ENCODE measurements at places on chromosomes 6 and 20. TPM values are rescaled to one million over a fixed set of nuclear protein-coding genes. Genes with fewer than 3 reads are reported as not detected.

DNA sequence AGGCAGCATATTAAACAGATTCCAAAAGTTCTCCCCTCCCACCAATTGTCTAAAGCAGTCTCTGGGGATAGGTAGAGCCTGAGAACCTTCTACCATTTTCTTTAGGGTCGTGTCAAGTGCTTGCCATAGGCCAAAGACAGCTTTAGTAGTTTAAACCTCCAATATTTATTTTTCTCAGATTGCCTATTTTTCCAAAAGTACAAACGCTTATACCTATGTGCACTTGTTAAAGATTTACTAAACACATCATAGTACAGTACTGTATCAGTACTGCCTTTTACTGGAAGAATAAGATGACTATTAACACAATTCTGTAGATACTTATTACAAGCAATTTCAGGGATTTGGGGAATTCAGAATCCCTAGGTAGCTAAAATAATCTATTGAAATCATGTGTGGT is 29.4 kb downstream of the AKIRIN2 start:
- DNase-seq: no peak

- no peak for DNase-seq
These were observed 353.9 kb downstream of the BCKDHB start for GRCh38 chr6:80460257-80460865.

NNAT gene
- polyA plus RNA-seq: 1.2 TPM

ZFP57 gene
- 0.77 TPM for polyA plus RNA-seq

TRMT11 gene
- polyA plus RNA-seq: 12.7 TPM

WFDC12 gene
- not detected for polyA plus RNA-seq

- DNase-seq: no peak
These were observed 283.2 kb downstream of the EPHA7 start for GRCh38 chr6:93136111-93136510.

GRCh38 chr6:27672113-27672799 is 199.4 kb upstream of the ZNF184 start:
- DNase-seq: no peak

DNA sequence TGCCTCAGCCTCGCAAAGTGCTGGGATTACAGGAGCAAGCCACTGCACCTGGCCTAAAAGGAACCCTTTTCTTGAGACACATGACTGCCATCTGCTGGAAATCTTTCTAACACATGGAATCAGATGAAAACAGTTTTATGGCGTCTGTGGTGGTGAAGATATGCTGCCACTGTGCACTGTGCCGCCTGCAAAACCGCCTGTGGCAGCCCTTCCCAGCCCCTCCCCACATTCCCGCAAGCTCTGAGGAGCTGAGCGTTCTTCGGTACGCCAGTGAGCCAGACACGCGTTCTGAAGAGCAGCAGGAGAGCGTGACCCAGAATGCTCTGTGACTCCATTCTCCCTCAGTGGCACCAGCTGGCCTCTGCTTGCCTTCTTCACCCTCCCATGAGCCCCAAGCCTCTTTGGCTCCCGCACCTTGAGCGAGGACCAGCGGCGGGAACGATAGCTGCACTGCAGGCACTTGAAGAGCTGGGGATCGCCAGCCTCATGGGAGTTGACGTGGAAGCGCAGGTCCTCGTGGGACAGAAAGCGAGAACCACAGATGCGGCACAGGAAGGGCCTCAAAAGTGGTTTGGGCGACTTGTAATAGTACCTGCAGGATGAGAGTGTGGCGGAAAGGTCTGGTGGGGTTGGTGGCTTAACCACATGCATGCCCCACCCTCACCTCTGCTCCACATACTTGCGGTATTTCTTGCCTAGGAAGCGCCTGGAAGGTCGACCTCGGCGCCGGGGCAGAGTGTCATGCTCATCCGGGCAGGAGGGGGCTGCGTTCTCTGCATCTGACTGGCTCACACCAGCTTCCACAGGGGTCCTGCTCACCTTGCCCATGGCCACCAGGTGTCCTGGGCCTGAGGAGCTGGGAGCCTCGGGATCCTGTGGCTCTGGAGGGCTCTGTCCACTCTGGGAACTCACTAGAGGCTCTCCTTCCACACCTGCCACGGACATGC is 8.7 kb downstream of the ZNF335 start:
- no peak for DNase-seq

DNA sequence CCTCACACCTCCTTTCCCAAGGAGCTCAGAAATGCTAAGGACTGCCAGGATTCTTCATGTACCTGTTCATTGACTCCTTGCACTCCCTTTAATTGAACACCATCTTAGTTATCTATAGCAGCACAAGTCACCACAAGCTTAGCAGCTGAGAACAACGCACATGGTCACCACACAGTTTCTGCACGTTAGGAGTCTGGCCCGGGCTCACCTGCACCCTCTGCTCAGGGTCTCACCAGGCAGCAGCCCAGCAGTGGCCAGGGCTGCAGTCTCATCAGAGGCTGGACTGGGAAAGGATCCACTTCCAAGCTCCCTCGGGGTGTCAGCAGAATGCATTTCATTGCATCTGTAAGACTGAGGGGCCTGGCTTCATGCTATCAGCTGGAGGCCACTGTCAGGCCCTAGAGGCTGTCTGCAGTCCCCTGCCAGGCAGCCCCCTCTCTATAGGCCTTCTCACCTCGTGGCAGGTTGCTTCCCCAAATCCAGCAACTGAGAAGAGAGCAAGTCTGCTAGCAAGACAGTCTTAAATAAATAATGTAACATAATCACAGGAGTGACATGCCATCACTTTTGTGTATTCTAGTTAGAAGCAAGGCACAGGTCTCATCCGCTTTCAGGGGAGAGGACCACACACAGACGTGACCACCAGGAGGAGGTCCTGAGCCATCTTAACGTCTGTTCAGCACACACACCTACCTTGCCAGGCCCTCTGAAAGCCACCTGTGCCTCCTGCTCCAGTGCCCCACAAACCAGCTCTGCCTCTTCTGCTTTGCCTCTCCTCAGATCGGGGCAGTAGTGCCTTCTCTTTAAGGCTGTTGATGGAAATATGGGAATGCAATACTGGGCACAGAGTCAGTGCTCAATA is 165.2 kb upstream of the CST7 start:
- no peak for DNase-seq

GRCh38 chr6:24763578-24763977 is 11.2 kb upstream of the GMNN start:
- no peak for DNase-seq

TRIM10 gene
- not detected for polyA plus RNA-seq

SLC13A3 gene
- polyA plus RNA-seq: 0.50 TPM

DNA sequence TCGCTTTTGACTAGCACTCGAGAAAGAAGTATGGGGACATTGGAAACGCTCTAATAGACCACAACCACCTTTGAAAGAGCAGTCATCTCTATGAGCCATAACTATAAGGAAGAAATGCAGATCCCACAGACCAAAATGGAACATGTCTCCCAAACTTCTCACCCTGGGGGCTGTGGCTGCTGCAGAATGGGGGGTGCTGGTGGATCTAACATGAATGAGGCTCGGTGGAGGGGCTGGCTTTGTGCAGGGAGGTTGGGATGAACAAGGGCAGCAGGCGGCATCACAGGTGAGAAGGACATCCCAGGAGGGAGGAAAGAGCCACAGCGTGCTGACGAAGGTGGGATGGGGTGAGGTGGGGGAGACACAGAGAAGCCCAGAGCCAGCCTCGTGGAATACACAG is 10.5 kb upstream of the CCR6 start:
- no peak for DNase-seq

FERMT1 gene
- 0.54 TPM for polyA plus RNA-seq

LY6G6F gene
- not detected for polyA plus RNA-seq

TMEM170B gene
- polyA plus RNA-seq: 1.8 TPM

RAET1L gene
- not detected for polyA plus RNA-seq

DNA sequence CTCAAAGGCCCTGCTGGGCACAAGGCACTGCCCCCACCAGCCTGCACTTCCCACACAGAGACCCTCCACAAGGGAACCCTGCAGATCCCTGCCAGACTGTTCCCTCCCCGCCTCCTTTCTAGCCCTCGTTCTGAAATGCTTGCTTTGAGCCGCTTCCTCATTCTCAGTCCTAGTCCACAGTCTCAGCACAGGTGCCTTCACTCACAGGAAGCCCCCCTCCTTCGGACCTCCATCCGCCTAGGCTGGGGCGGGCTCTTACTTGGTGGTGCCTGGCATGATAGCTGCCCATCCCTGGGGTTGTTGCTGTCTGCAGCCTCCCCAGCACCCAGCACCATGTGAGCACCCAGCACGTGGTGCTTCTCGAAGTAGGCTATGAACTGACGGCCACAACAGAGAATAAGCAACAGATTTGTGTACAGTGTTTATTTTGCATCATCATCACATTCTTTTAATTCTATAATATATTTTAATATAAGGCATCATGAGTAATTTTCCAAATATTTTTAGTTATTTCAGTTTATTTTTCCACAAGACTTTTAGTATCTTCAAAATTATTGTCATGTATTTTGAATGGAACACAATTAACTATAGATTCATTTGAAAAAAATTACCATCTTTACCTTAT is 12.3 kb downstream of the CST5 start:
- DNase-seq: no peak

DNA sequence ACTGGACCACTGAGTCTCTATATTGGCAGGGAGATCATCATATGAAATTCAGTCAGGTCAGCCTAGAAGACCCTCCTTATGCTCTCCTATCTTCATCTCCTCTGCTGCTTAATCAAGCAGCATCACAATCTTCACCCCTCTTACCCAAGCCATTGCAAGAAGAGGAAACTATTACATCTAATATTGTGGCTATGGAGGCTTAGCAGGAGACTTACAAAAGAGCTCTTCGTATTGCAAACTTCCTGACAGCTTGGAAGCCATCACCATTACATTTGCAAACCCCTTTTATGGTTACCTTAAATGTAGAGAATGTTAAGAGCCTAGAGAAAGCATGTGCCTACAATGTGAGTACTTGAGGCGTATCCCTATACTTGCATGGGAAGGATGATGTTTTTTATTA is 87.2 kb upstream of the STXBP5 start:
- DNase-seq: no peak

Measured in right cardiac atrium (tissue), 5 donors.